Stimulated activated CD4-positive, alpha-beta T cell treated with anti-CD3 and anti-CD28 coated beads, Interleukin-1b, Interleukin-23, amount 100 ng/mL, for 24 hours (primary cell): ENCODE measurements at places on chromosomes 6 and 20.

- DNase-seq = no peak
Observed at GRCh38 chr20:56909918-56910714, 281.0 kb downstream of the TFAP2C start.

- no peak for DNase-seq
Observed at GRCh38 chr6:169158174-169158573, 95.5 kb downstream of the THBS2 start.

- DNase-seq = no peak
Observed at GRCh38 chr6:159312206-159312605, 143.0 kb downstream of the FNDC1 start.

DNA sequence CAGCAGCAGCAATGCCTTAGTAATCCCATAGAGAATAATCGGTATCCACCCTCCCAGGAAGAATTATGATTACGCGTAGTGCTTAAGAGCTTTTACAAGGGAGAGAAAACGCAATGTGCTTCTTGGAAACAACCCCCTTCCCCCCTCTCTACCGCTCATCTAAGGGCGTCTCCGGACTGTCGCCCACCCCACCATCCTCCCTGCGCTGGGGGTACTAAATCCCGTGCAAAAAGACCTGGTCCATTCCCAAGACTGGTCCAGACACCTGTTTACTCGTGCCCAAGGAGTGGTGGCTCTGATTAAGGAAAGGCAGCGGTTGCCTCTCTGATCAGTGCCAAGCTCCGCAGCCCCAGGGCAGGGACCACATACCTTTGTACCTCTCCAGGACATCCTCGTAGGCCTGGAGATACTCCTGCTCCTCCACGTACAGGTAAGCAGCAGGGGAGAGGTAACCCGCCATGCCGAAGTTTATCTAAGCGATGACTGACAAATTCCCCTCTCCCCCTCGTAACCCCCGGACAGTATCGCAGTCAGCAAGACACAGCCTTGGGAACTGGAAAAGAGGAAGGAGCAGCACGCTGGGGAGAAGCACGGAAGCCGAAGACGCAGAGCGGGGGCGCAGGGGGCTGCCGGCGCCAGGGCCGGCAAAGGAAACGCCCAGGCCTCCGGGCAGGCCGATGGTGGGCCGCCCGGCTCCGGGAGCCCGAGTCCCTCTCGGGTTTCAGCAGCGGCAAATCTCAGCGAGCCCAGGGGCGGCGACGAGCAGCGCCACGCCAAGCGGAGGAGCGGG lies 112.0 kb upstream of the BEND6 start:
- no peak for DNase-seq

- no peak for DNase-seq
Observed at GRCh38 chr20:50930976-50931305, 296 bp downstream of the ADNP start.

DNA sequence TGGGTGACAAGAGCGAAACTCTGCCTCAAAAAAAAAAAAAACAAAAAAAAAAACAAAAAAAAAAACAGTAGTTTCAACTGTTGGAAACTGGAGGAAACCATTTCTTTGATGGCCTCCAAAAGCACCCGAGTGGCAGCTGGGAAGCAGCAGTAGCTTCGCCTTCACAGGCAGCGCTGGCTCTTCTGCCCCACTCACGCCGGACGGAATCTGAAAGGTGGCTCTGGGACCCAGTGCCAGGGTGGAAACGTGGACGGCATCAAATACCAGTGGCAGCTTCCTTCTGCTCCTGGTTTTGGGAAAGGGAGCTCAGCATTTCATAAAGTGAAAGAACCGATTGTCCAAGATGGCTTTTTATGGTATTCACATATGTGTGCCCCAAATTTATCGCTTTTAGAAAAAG lies 159.4 kb downstream of the SMOC2 start:
- DNase-seq = no peak

DNA sequence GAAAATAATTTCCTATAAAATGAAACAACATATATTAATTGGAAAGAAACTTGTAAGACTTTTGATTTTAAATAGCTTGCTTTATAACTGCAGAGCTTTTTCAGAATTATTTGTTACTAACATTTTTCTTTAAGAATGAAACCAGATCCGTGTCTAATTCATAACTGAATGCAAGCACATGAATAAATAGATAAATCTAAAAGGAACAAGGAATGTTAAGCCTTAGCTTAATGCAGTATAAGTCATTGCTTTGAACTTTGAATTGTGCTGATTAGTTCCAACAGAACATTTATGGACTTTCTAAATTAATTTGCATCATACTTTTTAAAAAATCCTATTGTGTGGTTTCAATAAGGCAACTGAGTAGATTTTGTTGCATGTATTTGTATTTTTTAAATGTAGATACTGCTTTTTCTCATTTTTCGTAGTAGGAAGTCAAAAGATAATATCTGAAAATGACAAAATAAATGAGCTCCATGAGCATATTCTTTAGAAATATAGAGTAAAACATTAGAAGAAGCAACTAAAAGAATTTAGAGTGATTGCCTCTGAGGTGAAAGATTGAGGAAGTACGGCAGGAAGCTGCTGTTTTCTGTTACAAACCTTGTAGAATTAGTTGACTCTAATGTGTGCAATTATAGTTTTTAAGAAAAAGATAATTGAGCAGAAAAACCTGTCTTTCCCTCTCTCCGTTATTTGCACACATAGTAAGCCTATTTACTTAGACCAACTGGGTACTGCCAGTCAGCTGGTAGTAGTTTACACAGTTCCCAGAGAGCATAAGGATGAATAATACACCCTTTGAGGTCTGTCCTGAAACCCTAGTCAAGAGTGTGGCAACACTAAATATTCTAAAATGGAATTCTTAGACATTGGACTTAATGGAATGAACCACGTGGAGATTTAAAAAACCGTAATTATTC lies 32.6 kb upstream of the SLC35D3 start:
- no peak for DNase-seq
